ENCODE measurements at places on chromosomes 3 and 15. TPM values are rescaled to one million over a fixed set of nuclear protein-coding genes. Genes with fewer than 3 reads are reported as not detected.

DNA sequence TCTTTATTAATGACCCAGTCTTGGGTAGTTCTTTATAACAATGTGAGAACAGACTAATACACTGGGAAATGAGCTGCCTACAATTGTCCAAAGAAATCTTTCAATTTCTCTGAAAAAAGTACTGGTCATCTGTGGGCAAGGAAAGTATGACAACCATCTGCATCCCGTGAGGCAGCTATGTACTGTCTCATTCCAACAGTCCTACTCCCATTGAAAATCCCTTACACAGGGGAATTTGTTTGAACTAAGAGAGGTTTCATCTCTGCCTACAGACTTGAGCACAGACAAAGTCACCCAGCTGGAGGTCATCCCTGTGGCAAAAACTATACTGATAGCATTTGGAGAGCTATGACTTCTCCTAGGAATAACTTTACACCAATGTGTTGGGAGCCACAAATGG, 27.1 kb downstream of the SHC4 start:
- DNase-seq: no peak

DNA sequence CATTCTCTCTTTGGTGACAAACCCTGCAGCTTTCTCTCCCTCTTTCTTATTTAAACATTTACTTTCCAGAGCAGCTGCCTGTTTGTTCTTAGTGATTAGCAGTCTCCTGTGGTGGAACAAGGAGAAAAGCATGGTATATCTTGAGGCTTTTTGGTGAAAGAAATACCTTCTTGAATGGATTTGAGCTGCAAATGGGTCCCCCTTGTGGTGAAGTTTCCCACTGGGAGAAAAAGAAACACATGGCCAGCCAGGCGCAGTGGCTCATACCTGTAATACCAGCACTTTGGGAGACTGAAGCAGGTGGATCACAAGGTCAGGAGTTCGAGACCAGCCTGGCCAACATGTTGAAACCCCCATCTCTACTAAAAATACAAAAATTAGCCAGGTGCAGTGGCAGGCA, 48.3 kb upstream of the ACP3 start:
- peak; percentile 18 for DNase-seq

GRCh38 chr3:17579289-17580031, 163.0 kb downstream of the TBC1D5 start:
- DNase-seq: no peak

DNA sequence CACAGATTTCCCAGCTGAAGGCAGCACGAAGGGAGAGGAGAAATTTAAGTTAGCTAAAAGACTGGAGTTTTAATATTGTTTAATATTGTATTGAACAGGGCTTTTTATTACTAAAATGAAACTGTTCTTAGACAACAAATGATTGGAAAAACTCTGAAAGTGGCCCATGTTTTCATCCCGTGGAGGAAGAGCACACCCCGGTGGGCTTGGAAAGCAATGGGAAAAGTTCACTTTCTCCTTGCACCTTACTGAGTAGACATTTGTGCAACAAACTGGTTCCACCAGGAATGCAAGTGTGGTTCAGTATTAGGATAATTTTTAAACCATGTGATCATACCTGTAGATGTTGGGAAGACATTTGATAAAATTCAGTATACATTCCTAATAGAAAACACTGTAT, 8.2 kb upstream of the ESYT3 start:
- DNase-seq: no peak

DNA sequence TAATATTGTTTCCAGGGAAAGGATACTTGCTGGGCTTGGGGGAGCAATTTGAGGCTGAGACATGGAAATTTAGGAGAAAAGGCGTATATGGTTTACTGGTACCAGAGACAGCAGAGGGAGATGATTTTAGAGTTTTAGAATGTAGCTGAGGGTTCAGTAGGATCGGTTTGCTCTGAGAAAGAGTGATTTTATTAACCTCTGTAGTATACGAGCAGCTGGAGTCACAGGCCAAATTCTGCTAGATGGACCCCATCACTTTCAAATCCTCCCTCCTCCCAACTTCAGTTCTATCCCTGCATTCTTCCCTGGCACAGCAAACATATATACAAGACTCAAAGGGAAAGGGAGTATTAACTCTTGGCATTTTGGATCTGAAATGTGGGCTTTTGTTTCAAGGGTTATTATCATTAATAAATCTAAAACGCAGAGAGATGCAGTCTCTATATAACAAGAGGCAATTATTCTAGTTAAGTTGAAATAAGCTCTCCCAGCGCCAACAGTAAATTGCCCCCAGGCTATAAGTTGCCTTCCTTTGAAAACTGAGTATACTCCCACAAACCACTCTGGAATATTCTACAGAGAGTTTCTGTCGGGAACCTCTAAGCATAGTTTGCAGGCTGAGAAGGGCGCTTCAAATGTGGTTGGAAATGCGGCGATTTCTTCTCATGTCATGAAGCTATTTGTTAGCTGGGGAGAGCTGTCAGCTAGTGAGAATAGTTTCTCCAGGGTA, 5.4 kb downstream of the CRABP1 start:
- DNase-seq: no peak

- DNase-seq: no peak
Observed at GRCh38 chr3:127369356-127369935, 81.6 kb upstream of the PRR20G start.

DNA sequence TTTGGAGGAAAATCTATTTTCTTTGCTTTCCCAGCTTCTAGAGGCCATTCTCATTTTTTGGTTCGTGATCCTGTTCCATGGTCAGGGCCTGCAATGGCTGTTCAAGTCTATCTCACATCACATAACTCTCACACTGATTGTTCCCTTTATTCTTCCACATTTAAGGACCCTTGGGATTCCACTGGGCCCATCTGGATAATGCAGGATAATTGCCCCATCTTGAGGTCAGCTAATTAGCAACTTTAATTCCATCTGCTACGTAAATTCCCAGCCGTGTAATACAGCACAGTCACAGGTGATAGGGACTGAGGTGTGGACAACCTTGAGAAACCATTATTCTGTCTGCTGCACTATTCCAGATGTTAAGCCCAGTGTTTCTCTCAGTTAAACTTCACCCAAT, 311.6 kb upstream of the CNTN4 start:
- no peak for DNase-seq

DNA sequence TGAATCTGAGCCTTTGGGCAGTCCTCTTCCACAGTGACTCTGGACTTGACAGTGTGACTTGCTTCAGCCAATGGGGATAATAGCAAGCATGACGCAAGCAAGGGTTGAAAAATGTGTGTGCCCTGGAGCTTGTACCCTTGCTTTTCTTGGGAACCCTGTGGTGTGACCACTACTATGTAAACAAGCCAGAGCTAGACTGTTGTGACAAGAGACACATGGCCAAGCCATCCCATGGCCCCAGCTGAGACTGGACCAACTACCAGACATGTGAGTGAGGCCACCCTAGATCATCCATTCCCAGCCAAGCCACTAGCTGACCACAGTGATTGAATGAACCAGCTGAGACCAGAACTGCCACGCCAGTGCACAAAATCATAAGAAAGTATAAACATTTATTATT, 11.8 kb downstream of the MYO1E start:
- DNase-seq: no peak

GRCh38 chr3:177089110-177089509, 108.2 kb downstream of the TBL1XR1 start:
- DNase-seq: no peak

DNA sequence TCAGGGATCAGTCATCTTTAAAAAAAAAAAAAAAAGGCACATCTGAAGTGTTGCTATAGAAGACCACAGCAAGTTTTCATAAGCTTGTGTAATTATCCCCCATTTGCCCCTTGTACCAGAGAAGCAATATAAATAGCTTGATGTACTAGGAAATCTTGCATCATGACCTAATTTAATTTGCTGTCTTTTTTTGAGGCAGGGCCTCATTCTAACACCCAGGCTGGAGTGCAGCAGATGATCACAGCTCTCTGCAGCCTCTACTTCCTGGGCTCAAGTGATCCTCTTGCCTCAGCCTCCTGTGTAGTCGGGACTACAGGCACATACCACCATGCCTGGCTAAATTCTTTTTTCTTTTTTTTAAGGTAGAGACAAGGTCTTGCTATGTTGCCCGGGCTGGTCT, 88.7 kb downstream of the ARIH1 start:
- DNase-seq: no peak

GRCh38 chr3:72604328-72604727, 243.9 kb downstream of the SHQ1 start:
- DNase-seq: no peak

DNA sequence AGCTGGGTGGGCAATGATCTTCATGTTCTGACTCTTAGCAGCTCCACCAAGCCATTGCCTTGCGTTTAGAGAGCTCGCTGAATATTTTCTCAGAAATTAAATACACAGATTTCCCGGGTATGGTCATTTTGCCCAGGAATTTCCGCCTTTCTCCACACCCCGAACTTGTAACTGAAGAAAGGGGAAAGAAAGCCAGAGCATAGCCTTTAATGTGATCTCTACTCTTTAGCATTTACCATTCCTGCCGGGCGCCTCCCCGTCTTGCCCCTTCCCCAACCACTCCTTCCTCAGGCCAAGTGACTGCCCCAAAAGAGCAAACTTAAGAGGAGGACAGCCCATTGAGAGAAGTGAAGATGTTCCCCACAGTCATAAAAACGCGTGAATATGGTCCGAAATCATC, 53.1 kb downstream of the LMCD1 start:
- DNase-seq: no peak

GRCh38 chr3:169146866-169147237, 516.7 kb downstream of the MECOM start:
- no peak for DNase-seq

DNA sequence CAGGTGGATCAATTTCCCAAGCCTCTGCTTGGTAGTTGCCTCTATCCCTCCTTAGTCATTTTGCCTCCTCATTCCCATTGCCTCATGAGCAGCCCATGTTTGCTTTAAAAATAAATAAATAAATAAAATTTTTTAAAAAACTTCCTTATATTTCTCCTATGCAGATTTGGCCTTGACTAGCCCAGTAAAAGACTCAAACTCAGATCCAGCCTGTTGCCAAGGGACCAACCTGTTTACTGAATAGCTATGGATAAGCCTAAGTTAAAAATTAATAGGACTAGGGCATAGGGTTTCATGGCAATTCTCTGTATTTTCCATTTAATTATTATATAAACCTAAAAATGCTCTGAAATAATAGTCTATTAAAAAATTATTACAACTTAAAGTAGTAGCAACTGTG, 384.4 kb downstream of the RSL24D1 start:
- DNase-seq: no peak

DNA sequence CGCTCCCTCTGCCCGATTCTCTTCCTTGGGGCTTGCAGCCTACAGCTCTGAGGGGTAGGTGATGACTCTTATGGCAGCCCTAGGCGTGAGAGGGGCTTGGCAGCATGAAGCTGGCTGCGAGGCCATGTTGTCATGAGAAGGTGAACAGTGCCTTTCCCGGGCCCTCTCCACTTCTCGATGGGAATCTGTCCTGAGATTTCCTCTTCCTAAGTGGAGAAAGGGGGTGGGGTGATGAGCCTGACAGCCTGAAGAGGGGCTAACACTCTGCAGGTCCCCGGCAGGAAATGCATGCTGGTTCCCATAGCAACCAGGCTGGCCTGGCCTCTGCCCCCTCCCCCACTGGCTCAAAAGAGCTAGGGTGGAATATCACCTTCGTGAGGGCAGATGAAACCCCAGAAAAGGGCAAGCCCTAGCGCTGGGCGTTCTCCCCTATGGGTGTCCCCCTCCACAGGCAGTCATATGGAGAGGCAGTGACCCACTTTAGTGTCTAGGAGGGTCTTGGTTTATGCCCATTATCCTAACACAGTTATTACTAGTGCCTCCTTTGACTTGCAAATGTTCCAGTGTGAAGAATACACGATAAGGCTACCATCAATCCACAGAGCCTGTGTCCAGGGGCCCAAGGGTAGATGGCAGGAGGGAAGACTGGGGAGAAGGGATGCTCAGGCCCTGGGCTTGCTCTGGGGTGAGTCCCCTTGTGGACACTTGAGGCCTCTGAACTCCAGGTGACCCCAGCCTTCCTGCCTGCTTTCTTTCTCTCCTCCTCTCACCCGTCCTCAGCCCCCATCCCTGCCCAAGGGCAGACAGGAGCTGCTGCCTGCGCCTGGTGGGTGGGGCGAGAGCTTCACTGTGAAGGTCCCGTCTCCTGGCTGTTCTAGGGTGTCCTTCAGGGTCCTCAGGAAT, 13.2 kb downstream of the EPHB3 start:
- DNase-seq: no peak

- DNase-seq: no peak
Observed at GRCh38 chr3:49198611-49199230, 27.3 kb downstream of the KLHDC8B start.

GRCh38 chr3:108475220-108475782, 35.1 kb downstream of the MYH15 start:
- DNase-seq: no peak

DNA sequence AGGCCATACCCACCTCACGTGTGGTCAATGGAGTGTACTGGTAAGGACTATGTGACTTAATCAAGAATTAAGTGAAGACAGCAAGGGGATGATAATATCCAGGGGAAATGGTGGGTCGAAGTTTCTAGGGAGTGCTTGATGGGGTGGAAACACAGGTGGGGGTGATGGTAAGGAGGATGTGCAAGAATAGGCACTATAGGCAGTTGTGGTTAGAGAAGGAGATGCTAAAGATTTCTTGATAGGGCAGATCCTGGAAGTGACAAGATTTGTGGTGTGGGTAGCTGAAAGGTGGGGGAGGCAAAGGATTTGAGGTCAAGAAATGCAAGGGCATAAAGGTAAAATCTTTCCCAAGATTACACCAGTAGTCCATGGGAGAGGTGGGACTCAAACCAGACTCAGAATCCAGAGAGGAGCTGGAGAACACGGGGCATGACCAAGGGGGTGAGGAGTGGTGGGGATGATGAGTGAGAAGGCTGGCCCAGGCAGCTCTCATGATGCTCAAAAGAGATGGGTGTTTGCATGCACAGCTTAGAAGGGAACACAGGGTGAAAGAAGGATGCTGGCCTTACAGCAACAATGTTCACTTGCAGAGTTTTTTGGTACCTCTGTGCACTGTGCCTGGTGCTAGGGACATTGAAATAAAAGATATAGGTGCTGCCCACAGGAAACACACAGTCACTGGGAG, 78.4 kb downstream of the CCR1 start:
- no peak for DNase-seq

- peak; percentile 6 for DNase-seq
Observed at GRCh38 chr3:105353485-105354161, 13.1 kb upstream of the ALCAM start.

GRCh38 chr15:71051539-71051938, 63.7 kb upstream of the THSD4 start:
- DNase-seq: peak; percentile 62

DNAJB11 gene
- 61.4 TPM for total RNA-seq

VPS13C gene
- total RNA-seq: 132 TPM

NOX5 gene
- total RNA-seq: 0.27 TPM

CDHR4 gene
- not detected for total RNA-seq

ZNF385D gene
- 2.2 TPM for total RNA-seq

CLPX gene
- total RNA-seq: 47.7 TPM

OCA2 gene
- total RNA-seq: 5.5 TPM

C3orf22 gene
- total RNA-seq: not detected

YEATS2 gene
- 42.5 TPM for total RNA-seq

RYR3 gene
- total RNA-seq: 4.2 TPM

AMT gene
- total RNA-seq: 6.7 TPM

GDPGP1 gene
- total RNA-seq: 7.1 TPM

HCLS1 gene
- total RNA-seq: 14.6 TPM

All from thyroid gland (tissue), 4 donors.